Activated CD4-positive, alpha-beta T cell treated with anti-CD3 and anti-CD28 coated beads, Interleukin-2, amount 10 ng/mL, durations not matched to agents 7 days and 5 days (primary cell): ENCODE measurements at places on chromosomes 2 and 18. TPM values are rescaled to one million over a fixed set of nuclear protein-coding genes. Genes with fewer than 3 reads are reported as not detected.
A peak's percentile ranks its signal among the peaks of the same experiment; 100 is the strongest.

- peaks cover 2% of the 10 kb centered on the region for H3K4me1 ChIP-seq
- no peak for DNase-seq
- H3K36me3 ChIP-seq: peaks cover 2% of the 10 kb centered on the region
- H3K27me3 ChIP-seq: no peaks in the 10 kb centered on the region
- H3K27ac ChIP-seq: no peak overlapping the region
Observed at GRCh38 chr2:168740788-168741187, 61.6 kb upstream of the NOSTRIN start.

Gene CRYBA2
- total RNA-seq: not detected

GRCh38 chr2:60486067-60486466 lies 67.4 kb downstream of the BCL11A start:
- H3K4me3 ChIP-seq: no peak overlapping the region
- peaks cover 2% of the 10 kb centered on the region for H3K4me1 ChIP-seq
- H3K36me3 ChIP-seq: no peaks in the 10 kb centered on the region
- DNase-seq: no peak
- H3K27me3 ChIP-seq: peaks cover 10% of the 10 kb centered on the region

DNA sequence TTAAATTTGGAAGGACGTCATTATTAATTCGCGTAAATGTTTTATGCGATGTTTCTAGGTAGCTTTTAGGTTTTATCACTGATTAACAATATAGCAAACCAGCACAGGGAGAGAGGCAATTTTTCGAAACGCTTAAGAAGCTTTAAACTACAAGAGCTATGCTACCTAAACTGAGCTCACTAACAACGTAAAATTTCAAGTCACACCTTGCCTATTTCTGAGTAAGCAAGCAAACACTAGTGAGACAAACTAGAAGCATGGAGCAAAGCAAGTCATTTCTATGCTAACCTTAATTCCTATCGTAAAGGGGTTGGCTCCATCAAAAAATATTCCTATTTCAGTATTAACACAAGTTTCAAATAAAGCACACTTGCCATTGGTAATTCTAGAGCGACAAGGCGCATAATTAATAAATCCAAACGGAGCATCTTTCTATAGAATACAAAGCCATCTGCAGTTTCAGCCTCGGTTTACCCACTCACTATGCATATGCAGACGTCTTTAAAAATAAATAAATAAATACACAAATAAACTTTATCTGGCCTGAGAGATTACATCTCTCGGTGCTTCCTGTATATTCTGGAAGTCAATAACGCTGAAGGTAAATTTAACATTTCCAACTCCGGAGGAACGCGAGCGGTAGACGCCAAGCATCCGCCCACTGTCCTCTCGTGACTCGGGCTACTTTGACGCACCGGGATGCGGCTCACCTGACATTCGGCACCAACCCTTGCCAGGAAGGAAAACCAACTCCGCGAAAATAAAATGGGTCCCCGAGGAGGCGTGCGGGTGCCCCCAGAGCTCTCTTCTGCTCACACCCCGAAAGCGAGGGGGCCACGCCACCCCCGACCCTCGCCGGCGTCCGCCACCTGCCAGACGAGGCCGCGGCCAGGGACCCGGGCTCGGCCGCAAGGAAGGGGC lies 947 bp downstream of the ITSN2 start:
- DNase-seq: peak; percentile 65
- peaks cover 37% of the 10 kb centered on the region for H3K4me1 ChIP-seq
- H3K4me3 ChIP-seq: peak overlapping the region; percentile 88
- H3K27me3 ChIP-seq: peaks cover 2% of the 10 kb centered on the region

Gene GULP1
- total RNA-seq: not detected

Gene ANKRD30B
- not detected for total RNA-seq

- H3K27ac ChIP-seq: no peak overlapping the region
- H3K27me3 ChIP-seq: no peaks in the 10 kb centered on the region
- no peak overlapping the region for H3K4me3 ChIP-seq
Observed at GRCh38 chr2:72674982-72675915, 150.6 kb downstream of the EXOC6B start.

Gene MYOM1
- 2.1 TPM for total RNA-seq

GRCh38 chr2:152682663-152683062 lies 34.6 kb downstream of the PRPF40A start:
- peaks cover 20% of the 10 kb centered on the region for H3K4me1 ChIP-seq
- DNase-seq: no peak
- no peak overlapping the region for H3K4me3 ChIP-seq
- H3K27me3 ChIP-seq: no peaks in the 10 kb centered on the region
- H3K27ac ChIP-seq: no peak overlapping the region

- H3K36me3 ChIP-seq: no peaks in the 10 kb centered on the region
- H3K27ac ChIP-seq: no peak overlapping the region
- H3K27me3 ChIP-seq: peaks cover 13% of the 10 kb centered on the region
Observed at GRCh38 chr2:162839419-162839818, 852 bp upstream of the KCNH7 start.

GRCh38 chr2:157319795-157320194 lies 5.8 kb downstream of the ERMN start:
- no peak overlapping the region for H3K4me3 ChIP-seq
- H3K27me3 ChIP-seq: no peaks in the 10 kb centered on the region
- DNase-seq: no peak
- no peak overlapping the region for H3K27ac ChIP-seq
- peaks cover 36% of the 10 kb centered on the region for H3K36me3 ChIP-seq

DNA sequence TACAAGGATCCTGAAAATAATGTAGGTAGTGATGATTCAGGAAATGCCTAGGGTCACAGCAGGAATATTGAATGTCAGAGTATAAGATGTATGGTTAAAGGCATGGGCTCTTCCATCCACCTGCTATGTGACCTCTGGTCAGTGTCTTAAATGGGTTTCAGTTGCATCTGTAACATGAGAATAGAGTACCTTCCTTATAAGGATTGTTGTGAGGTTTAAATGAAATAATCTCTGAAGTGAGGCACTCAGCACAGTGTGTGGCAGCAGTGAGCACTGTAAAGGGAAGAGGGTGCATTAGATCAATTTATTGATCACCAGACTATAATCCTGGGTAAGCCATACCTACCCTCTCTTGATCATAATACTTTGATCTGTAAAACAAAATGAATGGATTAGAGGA lies 319.1 kb downstream of the SLC4A3 start:
- H3K36me3 ChIP-seq: no peaks in the 10 kb centered on the region
- H3K27ac ChIP-seq: no peak overlapping the region
- no peaks in the 10 kb centered on the region for H3K27me3 ChIP-seq
- DNase-seq: no peak
- H3K4me3 ChIP-seq: no peak overlapping the region

DNA sequence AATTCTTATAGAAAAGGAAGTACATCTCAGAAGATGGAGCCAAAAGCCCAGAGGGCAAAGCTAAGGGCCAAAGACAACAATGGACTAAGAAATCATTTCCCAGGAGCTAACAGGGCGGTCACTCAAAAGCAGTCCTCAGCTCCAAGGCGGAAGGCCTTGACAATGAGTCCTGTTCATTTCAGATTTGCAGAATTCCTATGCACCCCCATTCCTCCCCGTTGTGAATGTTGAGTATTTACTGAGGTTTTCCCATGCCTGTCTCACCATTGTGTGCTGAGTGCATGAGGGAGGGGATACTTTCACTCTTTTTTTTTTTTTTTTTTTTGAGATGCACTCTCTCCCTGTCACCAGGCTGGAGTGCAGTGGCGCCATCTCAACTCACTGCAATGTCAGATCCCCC lies 18.8 kb upstream of the DTNB start:
- DNase-seq: no peak
- H3K27ac ChIP-seq: no peak overlapping the region
- H3K4me3 ChIP-seq: no peak overlapping the region
- no peaks in the 10 kb centered on the region for H3K4me1 ChIP-seq

DNA sequence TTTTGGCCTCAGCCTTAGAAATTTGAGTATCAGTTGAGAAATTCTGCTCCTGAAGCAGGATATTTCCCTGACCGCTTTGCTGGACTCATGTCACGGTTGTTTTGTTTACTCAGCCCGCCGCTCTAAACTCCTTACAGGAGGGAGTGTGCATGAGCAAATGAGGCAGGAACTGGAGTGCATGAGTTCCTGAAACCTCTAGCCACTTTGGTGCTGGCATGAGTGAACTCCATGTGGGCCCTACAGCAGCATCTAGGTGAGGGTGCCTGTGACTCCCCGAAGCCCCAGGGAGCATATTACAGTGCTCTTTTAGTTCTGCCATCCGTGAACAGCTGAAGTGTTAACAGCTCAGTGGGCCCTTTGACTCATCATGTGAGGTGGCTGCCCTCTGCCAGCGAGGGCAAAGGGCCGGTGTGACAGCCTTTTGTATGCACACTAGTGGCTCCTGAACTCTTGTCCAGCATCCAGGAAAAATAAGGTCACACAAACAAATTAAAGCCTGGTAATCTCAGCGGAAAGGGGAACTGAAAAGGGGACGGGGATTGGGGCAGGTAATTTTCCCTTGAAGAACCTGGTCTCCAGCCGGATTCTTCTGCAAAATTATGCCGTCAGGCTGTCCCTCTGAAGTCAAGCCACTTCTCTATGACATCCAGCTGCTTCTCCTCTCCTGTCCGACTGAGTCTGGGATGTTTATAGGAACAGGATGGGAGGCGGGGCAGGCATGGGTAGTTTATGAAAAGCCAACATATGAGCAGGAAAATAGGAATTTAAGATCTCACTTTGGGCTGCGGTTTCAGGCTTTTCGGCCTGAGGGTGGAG lies 1668.7 kb downstream of the SUCLG1 start:
- no peaks in the 10 kb centered on the region for H3K27me3 ChIP-seq
- no peak for DNase-seq
- no peaks in the 10 kb centered on the region for H3K4me1 ChIP-seq
- no peak overlapping the region for H3K4me3 ChIP-seq

Gene NT5DC4
- not detected for total RNA-seq

Gene MRO
- total RNA-seq: not detected

GRCh38 chr2:19754907-19755306 lies 146.9 kb downstream of the TTC32 start:
- H3K27ac ChIP-seq: no peak overlapping the region
- no peak overlapping the region for H3K4me3 ChIP-seq
- no peak for DNase-seq
- no peaks in the 10 kb centered on the region for H3K36me3 ChIP-seq
- H3K27me3 ChIP-seq: peaks cover 3% of the 10 kb centered on the region
- H3K4me1 ChIP-seq: no peaks in the 10 kb centered on the region

Gene FLACC1
- total RNA-seq: 2.5 TPM

GRCh38 chr2:123715467-123715982 lies 309.6 kb upstream of the CNTNAP5 start:
- H3K4me1 ChIP-seq: no peaks in the 10 kb centered on the region
- H3K4me3 ChIP-seq: no peak overlapping the region
- DNase-seq: no peak
- H3K27me3 ChIP-seq: no peaks in the 10 kb centered on the region

Gene SERPINB3
- not detected for total RNA-seq

DNA sequence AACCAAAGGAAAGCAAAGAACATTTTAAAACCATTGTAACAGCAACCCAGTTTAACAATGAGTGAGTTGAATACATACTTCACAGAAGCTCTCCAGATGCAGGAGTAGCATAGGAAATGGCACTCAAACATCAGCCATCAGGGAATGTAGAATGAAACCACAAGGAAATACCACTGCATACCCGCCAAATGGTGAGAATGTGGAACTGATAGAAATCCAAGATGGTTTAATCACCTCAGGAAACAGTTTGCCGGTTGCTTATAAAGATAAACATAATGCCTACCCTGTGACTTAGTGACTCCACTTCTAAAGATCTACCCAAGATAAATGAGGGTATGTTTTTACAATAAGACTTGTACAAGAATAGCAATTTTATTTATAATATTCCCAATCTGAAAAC lies 132.0 kb downstream of the GALNT1 start:
- H3K4me3 ChIP-seq: no peak overlapping the region
- no peaks in the 10 kb centered on the region for H3K4me1 ChIP-seq
- peaks cover 17% of the 10 kb centered on the region for H3K36me3 ChIP-seq

DNA sequence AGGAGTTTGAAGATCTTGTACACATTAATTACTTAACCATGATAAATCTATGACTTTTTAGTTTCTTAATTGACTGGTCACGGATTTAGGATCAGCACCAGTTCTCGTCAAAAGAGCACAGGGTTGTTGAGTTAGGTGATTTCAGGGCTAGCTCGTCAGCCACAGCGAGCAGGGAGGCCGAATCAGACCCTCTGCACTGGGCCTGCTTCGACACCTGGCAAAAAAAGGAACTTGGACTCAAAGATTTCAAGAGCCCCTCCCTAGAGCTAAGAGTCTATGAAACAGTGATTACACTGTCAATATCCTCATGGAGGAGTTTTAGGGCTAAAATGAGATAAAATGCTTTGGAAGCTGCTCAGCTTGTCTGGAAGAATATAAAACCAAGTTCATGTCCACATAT lies 4.6 kb upstream of the SERTAD2 start:
- H3K27me3 ChIP-seq: no peaks in the 10 kb centered on the region
- H3K4me3 ChIP-seq: no peak overlapping the region
- no peak overlapping the region for H3K27ac ChIP-seq
- peaks cover 39% of the 10 kb centered on the region for H3K4me1 ChIP-seq

GRCh38 chr2:62180975-62181374 lies 14.9 kb upstream of the B3GNT2 start:
- peaks cover 1% of the 10 kb centered on the region for H3K27me3 ChIP-seq
- no peaks in the 10 kb centered on the region for H3K36me3 ChIP-seq
- H3K4me1 ChIP-seq: no peaks in the 10 kb centered on the region
- H3K4me3 ChIP-seq: no peak overlapping the region
- no peak for DNase-seq

Gene ANKAR
- 4.8 TPM for total RNA-seq

Gene NEUROD1
- not detected for total RNA-seq
